ENCODE measurements at places on chromosomes 11 and 22.

DNA sequence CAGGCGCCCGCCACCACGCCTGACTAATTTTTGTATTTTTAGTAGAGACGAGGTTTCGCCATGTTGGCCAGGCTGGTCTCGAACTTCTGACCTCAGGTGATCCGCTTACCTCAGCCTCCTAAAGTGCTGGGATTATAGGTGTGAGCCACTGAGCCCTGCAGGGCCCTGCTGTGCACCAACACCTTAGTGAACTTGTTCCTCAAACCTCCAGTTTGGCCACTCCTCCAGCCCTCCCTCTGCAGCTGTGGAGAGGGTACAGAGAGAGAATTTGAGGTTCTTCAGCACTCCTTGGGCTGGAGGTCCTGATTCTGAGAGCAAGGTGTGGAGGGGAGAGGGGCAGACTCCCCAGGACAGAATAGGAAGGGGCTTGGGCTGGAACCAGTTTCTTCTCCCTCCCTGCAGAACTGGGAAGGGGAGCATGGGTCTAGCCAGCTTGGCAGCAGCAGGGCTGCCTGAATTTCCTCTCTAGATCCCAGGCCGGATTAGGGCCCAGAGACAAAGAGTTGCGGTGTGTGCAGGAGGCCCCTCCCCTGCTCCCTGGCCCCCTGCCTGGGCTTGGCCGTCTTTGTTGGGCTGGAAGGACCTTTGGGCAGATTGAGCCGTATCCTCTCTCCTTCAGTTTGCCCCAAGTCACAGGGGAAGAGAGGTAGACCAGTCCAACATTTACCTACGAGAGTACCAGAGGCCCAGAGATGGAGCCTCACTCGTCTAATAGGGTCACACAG is 2.3 kb upstream of the PEX16 start:
- no peak for DNase-seq

DNA sequence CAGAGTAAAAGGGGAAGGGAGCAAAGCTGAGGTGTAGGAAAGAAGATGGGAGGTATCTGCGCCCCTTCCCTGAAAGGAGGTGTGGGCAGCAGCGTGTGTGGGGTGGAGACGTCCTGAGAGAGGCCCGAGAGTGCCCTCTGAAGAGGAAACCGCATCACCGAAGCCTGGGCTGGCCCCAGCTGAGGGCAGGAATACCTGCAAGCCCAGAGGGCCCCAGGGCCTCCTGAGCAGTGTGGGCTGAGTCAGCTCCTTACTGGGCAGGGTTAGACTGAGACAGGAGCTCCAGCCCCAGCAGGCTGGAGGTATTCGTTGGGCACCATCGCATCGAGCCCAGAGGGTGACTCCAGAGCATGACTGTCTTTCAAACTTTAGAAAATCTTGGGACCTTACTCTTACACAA is 534.0 kb upstream of the B3GAT1 start:
- DNase-seq: no peak

DNA sequence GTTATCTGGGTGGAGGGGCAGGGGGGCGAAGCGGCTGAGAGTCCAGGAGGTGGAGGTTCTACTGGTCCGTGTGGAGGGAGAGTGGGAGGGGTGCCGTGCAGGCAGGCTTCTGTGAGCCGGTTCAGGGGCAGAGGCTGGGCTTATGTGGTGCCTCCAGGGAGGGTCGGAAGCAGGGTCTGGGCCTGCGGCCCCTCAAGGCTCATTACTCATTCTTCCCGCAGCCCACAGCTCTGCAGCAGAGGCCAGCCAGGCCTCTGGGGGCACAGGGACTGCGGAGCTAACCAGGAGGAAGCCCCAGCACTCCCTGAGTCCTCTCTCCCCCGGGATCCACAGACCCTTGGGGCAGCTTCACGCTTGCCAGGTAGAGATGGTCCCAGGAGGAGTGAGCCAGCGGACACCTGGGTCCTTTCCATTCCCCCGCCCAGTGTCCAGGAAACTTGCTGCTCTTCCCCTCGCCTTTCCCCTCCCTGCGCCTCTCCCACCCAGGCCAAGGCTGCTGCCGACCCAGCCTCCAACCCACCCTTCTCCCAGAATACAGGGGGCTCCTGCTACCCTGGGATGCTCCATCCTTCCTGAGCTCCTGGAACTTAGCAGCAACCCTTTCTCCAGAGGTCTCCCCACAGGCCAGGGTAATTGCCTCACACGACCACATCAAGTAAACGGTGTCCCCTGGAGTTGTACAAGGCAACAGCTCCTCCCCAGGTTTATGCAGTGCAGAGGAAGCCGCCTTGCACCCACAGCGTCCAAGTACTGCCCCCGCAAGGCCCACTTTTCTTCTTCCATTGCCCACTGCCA is 6.3 kb downstream of the NRXN2 start:
- DNase-seq: no peak

- no peak for DNase-seq
Measured at GRCh38 chr22:35598396-35598710, 18.8 kb downstream of the MB start.

DNA sequence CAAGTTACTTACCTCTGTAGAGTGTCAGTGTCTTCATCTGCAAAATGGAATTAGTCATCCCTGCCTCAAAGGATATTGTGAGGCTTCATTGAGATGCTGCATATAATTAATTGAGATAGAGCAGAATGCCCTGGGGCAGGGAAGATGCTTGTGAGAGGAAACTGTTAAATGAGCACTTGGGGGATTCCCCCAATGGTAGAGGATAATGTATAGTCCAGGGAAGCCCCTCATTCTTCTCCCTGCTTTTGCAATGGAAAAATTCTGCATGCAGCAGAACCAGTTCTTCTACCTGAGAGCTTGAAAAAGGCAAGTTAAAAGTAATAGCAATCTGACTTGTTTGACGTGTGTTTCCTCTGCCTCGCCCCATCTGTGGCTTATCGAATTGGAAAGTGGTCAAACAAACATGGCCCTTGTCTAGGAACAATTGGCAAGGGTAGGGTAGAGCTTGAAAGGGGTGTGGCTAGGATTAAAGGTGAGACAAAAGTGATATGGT is 90.9 kb downstream of the NAV2 start:
- no peak for DNase-seq

DNA sequence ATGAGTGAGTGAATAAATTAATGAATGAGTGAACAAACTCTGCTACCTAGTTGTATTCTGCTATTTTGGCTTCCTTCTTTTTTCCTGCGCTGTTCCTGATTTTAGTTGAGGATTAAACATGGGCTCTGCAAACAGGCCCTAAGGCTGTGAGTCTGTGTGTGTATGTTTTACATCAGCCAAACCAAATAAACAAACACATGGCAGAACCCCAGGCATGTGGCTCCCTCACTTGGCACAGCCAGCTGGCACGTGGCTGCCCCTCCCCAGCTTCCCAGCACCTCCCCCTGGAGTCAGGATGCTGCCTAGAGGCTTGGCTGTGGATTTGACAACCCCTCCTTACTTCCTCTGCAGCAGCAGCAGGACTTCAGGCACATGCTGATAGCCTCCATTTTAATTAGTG is 593.2 kb downstream of the INSC start:
- no peak for DNase-seq

DNA sequence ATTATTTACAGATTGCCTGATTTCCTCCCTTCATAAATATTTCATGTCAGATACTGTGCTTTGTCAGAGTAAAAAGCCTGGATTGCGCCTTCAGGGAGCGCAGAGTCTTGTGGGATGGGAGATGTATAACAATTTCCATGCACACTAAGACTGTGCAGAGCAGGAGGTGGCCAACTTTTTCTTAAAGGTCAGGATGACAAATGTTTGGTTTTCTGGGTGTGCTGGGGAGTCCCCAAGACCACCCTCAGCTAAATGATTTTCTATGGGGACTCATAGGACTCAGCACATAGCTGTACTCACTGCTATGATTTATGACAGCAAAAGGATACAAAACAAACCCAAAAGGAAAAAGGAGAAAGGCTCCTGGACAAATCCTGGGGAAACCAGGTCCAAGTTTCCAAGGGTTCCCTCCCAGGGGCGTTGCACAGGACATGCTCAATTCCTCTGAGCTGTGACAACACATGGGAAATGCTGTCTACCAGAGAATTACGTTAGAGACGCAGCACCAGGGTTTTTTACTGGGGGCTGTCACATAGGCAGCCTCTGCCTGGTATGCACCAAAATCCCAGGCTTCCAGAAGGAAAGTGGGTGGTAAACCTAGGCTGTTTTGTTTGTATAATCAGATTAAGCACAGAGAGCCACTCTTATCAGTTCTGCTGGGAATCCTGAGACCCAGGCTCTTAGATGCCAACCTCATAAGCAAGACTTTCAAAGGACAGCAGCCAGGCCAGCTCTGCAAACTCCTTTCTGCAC is 59.1 kb downstream of the CSNK2A3 start:
- no peak for DNase-seq

DNA sequence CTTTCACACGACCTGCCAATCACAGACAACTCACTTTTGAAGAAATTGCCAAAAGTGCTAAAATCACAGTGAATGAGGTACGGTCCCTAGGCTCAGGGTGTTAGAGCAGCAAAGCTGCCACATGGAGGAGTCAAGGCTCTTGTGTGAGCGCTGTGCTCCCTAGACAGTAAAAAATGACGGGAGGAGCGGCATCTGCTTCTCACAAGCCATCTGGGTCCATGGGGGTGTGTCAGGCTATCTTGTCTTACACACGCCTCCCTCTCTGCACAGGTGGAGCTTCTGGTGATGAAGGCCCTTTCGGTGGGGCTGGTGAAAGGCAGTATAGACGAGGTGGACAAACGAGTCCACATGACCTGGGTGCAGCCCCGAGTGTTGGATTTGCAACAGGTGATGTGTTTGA is 14.8 kb downstream of the PSMD13 start:
- DNase-seq: no peak

- DNase-seq: peak; percentile 85
Measured at GRCh38 chr11:108223348-108224149, 682 bp downstream of the ATM start.

GRCh38 chr11:111299101-111300026 is 1.0 kb downstream of the POU2AF3 start:
- peak; percentile 11 for DNase-seq

DNA sequence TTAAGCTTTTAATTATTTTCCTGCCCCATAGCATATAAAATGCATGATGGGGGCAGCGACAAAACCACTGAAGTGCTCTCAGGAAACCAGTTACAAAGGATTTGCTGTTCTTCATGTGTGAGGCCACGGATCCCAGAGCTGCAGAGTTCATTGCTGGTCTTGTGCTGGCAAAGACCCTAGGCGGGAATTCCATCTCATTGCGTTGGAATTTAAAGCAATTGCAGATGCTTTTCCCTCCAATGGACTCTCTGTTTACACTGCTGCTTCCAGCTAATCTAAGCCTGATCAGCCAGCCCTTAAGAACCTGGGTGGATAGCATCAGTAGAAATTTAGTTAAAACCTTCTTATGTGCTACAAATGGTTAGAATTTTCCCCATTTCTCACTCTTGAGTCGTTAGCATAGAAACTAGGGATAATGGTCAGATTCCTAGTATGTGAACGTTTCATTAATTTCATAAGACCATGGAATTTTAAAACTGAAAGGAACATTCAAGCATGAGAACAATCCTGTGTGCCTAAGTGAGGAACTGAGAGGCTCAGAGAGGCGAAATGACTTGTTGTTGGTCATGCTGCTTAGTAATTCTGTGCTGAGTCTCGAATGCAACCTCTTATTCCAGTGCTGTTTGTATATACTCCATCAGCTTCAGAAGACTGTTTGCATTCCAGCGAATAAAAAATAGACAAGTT is 36.1 kb upstream of the ADSL start:
- no peak for DNase-seq

DNA sequence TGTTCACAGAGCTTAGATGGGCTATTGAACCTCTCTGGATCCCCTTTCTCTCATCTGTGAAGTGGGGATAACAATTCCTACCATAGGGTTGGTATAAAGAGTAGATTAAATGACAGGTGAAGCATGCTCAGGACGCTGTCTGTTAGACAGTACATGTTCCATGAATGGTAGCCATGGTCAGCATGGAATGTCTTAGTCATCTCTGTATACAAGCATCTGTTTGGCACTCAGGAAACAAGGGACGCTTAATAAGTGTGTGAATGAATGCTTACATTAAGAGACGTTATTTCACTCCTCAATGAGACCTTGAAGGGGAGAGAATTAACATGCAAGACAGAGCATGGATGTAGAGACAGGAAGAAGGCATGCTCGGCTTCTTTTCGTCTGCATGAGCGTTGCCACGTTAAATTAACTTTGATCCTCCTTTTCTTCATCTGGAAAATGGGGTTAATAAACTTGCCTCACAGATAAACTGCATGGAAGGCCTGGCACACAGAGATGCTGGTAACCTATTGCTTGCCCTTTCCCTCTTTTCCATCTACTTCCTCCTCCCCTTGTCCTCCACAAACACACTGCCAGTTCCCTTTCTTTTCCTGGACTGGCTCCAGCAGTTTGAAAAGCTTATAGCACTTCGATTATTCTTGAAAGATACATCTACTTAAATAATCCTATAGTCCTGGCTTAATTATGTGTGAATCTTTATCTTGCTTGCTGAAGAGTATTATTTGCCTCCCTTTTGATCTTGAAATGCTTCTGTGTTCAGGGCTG is 267.2 kb upstream of the MTNR1B start:
- no peak for DNase-seq

GRCh38 chr22:40058265-40058664 is 63.5 kb downstream of the FAM83F start:
- peak; percentile 56 for DNase-seq

GRCh38 chr11:73752903-73753302 is 8.0 kb downstream of the RAB6A start:
- no peak for DNase-seq

DNA sequence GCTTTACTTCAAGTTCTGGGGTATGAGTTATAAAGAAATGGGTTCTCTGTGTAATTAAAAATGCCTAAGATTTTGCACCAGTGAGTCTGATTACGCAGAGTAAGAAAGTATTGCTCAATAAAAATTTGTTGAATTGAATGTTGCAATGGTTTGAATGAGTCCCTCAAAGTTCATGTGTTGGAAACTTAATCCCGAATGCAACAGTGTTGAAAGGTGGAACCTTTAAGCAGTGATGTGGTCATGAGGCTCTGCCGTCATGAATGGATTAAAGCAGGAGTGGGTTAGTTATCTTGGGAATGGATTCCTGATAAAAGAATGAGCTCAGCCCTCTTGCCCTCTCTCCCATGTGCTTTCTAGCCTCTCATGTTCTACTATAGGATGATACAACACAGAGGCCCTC is 52.6 kb upstream of the SESN3 start:
- DNase-seq: no peak

- no peak for DNase-seq
Measured at GRCh38 chr22:30357236-30357570, 396 bp downstream of the CCDC157 start.

GRCh38 chr11:68026391-68027105 is 3.9 kb upstream of the NDUFS8 start:
- no peak for DNase-seq

- DNase-seq: no peak
Measured at GRCh38 chr11:100297516-100297915, 389.6 kb upstream of the ARHGAP42 start.

DNA sequence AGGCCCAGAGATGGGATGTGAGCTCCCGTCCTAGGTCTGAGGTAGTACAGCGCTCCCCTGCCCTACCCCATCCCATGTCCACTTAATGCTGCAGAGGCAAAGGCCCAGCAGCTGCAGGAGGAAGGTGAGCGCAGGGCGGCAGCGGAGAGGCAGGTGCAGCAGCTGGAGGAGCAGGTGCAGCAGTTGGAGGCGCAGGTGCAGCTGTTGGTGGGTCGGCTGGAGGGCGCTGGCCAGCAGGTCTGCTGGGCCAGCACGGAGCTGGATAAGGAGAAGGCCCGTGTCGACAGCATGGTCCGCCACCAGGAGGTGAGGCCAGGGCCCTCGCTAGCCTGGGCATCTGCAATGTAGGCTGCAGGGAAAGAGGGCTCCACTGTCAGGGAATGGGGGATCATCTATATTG is 15.2 kb downstream of the CCDC157 start:
- no peak for DNase-seq

GRCh38 chr11:12237381-12237784 is 127.0 kb downstream of the MICAL2 start:
- no peak for DNase-seq

- DNase-seq: no peak
Measured at GRCh38 chr22:32583074-32583682, 108.6 kb downstream of the FBXO7 start.

Data from hematopoietic multipotent progenitor cell treated with erythropoietin and hydrocortisone succinate and interleukin-3 and kit ligand, for 6 days (in vitro differentiated cells).